ENCODE measurements at places on chromosomes 1 and 21. TPM values are rescaled to one million over a fixed set of nuclear protein-coding genes. Genes with fewer than 3 reads are reported as not detected.
A peak's percentile ranks its signal among the peaks of the same experiment; 100 is the strongest.

The SLC5A9 gene
- total RNA-seq = not detected

GRCh38 chr1:7264101-7264500 is 478.8 kb downstream of the CAMTA1 start:
- no peaks in the 10 kb centered on the region for H3K36me3 ChIP-seq
- H3K27ac ChIP-seq = no peak overlapping the region
- DNase-seq = no peak
- peaks cover 11% of the 10 kb centered on the region for H3K4me1 ChIP-seq
- H3K4me3 ChIP-seq = no peak overlapping the region
- H3K27me3 ChIP-seq = no peaks in the 10 kb centered on the region

GRCh38 chr1:63545780-63546179 is 22.5 kb downstream of the EFCAB7 start:
- peak overlapping the region; percentile 13 for H3K27ac ChIP-seq
- no peaks in the 10 kb centered on the region for H3K36me3 ChIP-seq
- no peaks in the 10 kb centered on the region for H3K27me3 ChIP-seq
- no peak overlapping the region for H3K4me3 ChIP-seq
- peak; percentile 2 for DNase-seq

DNA sequence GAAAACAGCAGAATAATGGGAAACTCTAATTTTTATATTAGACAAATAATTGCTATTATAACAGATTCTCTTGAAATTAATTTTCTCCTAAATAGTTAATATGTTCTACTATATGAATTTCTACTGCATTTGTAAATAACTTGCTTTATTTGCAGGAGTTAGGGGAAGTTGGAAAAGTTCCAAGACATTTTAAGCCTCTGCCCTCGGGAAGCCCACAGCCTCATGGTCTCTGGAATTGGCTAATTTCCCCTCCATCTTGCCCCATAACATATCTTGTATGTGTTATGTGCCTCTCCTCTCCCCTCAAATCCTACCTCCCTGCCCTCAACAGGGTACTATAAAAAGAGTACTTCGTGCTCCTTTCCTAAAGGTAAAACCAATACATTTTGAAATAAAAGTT is 271.4 kb upstream of the NR5A2 start:
- no peak for DNase-seq
- H3K4me1 ChIP-seq = no peaks in the 10 kb centered on the region
- peaks cover 3% of the 10 kb centered on the region for H3K27me3 ChIP-seq

The KIAA1614 gene
- 12.7 TPM for total RNA-seq

Measured in osteoblast (primary cell).